ENCODE measurements at places on chromosomes 2 and 18.
A peak's percentile ranks its signal among the peaks of the same experiment; 100 is the strongest.

DNA sequence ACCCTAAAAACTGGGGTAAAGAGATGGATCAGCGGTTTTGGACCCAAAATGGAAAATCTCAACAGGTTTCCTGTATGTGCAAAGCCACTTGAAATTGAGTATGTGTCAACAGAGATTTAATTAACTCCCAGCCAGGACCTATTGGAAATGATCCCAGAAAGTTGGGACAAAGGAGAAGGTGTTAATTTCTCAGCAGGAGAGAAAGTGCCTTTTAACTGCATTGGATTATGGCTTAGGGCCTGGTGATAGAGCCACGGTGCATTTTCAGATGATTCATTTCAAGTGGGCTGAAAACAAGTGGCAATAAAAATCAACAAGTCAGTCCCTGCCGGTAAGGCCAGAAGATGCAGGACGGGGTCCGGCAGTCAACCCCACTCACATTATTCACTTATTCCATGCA is 80.2 kb upstream of the BCL11A start:
- no peak for DNase-seq

DNA sequence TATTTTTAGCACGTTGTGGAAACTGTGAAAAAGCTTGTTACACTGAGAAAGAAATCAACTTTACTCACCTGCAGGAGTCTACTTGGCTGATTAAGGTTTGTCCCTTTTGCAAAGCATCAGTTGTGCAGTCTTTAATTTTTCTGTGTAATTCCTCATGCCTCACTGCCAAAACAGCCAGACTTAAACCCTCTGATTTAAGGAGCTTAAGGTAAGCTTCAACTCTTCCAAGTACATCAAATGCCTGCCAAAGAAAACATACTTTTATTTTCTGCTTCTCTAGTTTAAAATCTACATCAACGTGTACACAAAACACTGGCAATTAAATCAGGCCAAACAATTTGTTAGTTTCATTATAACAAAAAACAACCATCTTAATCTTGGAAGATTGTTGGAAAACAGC is 98.0 kb upstream of the TTN start:
- no peak for DNase-seq

GRCh38 chr2:62184512-62185230 is 11.2 kb upstream of the B3GNT2 start:
- DNase-seq: no peak

DNA sequence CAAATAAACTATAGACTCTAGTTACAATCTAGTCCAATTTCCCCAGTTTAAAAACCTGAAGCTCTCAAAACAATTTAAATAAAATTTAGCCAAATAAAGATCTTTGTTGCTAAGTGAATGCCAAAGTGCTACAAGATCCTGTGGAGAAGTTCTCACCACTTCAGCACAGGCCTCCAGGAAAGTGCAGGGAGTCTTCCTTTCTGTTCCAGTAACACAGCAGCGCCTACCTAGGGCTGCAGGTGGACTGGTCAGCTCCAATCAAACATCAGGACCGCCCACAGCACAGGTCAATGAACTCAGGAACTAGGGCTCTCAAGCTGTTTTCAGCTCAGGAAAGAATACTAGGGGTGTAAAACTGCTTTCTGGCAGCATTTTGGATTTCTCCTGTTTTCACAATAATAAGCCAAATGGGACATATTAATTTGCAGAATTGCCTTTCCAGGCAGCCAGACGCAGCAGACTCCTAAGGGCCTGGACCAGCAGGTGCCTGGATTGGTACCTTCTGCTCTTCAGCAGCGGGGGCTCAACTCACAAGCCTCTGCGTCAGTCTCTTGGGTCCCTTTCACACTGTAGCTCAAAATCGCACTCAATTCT is 1.5 kb downstream of the FAM110C start:
- DNase-seq: no peak

DNA sequence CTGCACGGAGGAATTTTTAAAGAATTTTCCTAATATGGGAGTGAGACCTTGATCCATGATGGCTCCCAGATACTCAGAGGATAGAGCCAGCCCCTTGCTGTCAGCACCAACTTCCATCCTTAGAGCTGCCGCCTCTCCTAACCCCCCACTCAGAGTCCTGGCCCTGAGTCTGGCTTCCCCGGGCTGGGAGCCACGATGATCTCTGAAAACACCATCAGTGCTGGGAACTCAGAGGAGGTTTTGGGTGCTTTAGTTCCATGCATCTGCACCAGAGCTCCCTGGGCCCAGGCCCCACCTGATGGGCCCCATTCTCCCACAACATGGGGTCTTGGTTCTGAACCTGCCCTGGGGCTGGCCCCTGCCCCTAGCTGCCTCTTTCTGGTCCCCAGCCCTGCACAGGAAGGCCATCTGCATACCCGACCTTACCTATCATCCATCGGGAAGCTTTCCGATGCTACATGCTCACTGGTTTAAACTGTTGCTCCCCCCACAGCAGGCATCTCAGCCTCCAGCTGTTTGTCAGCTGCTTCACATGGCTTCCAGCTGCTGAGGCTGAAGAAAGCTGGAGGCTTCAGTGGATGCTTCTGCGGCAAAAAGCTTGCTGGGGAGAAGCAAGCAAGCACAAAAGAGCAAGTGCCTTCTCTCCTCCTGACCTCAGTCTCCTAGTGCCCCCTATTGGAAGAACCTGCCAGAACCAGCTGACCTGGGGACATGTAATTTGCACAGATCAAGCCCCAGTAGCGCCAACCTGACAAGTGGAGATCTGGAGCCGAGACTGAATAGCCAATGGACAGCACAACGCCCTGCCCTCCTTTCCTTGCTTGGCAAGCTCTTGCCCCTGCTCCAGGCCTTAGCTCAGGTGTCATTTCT is 24.2 kb upstream of the RHOB start:
- peak; percentile 89 for DNase-seq

- no peak for DNase-seq
Measured at GRCh38 chr18:53947092-53947640, 277.3 kb downstream of the MBD2 start.

GRCh38 chr18:77008576-77009315 is 123.8 kb downstream of the MBP start:
- DNase-seq: no peak

- peak; percentile 56 for DNase-seq
Measured at GRCh38 chr2:166516712-166517303, 22.8 kb upstream of the SCN7A start.

DNA sequence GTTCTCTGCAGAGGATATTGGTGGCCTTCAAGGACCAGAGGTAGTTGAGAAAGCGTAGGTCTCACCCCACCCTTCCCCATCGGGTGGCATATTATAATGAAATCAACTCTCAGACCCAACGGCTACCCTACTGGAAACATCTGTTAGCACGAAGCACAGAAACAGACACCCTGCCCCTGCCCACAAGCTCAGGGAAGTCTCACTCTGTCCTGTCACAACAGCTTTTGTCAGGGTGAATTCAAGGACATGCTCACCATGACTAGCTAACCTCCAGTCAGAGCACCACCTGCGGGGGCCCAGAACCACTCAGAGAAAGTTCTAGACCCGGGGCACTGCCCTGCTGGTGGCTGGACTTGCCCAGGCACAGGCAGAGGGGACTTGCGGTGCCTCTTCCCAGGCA is 3.5 kb upstream of the B3GNT7 start:
- DNase-seq: no peak

DNA sequence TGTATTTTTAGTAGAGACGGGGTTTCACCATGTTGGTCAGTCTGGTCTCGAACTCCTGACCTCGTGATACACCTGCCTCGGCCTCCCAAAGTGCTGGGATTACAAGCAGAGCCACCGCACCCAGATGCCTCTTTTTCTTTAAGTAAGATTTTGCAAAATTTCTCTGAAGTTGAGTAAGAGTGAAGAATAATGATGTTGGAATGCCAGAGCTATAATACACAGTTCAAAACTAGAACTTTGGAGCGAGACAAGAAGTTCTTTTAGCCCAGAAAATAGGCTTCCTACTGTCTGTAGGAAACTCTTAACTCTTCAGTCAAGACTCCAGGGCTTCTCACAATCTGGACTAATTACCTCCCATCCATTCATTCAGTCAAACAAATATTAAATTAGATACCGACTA is 51.4 kb downstream of the MARCHF4 start:
- DNase-seq: no peak

GRCh38 chr2:170937709-170938379 is 8.8 kb downstream of the GORASP2 start:
- no peak for DNase-seq

DNA sequence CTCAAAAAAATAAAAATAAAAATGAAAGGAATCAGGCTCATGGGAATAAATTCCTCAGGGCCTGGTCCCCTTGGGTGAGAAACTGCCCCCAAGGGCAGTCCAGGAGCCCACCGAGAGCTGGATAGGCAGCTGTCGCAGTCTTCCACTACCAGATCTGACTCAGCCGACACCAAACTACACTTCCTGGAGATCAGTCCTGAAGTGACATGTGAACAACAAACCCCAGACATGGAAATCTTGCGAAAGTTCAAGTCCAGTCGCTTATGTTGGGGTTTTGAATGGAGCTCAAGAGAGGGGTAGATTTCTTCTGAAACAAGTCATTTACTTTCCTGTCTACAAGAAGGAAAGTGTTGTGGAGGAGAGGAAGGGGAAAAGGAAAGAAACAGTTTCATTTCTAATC is 12.9 kb downstream of the ADCY3 start:
- DNase-seq: peak; percentile 50

DNA sequence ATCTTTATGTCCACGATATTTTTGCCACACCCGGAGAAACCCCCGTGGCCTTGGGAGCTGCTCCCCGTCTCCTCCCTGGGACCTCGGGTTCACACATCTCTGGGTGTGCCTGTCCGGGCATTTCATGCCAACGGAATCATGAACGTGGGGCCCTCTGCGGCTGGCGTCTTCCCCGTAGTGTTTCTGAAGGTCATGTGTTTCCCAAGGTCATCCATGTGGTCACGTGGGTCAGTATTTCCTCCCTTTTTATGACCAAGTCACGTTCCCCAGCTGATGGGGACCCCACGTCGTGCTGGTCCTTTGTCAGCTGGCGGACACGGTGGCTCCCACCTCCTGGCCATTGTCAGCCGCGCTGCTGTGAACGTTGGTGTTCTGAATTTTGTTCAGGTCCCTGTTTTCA is 135.7 kb downstream of the NFATC1 start:
- DNase-seq: no peak

- DNase-seq: peak; percentile 1
Measured at GRCh38 chr18:72460210-72460680, 83.9 kb downstream of the CBLN2 start.

- peak; percentile 40 for DNase-seq
Measured at GRCh38 chr18:25109484-25109883, 242.5 kb downstream of the ZNF521 start.

DNA sequence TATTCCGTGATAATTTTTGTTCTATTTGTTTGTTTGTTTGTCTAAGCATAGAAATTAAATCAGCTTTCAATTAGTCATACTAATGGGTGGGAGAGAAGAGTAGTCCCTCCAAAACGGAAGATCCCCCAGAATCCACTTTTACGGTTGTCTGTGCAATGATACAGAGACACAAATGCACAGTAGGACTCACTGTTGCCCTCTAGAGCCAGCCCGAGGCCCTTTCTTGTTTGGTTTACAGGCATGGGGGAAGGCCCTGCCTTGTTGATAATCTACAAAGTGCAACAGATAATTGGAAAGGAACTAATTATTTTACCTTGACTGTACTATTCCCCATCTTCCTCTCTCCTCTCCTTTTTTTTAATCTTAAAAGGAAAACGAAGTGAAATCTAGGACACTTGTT is 121.1 kb downstream of the ACOXL start:
- peak; percentile 8 for DNase-seq

DNA sequence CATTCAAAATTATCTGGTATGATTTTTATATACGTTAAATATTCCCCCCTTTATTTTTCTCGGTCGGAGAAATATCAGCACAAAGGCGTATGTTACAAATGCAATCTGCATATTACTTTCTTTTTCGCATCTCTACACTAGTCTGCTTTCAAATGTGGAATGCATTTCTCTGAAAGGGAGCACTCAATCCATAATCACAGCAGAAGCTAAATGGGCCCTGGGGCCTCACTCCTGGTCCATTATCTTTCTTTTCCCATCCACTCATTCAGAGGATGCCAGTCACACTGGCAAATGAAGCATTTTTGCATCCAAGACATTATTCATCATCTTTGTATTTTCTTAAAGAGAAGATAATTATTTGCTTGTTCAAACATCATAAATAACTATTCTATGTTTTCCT is 295.2 kb upstream of the LRP1B start:
- no peak for DNase-seq

DNA sequence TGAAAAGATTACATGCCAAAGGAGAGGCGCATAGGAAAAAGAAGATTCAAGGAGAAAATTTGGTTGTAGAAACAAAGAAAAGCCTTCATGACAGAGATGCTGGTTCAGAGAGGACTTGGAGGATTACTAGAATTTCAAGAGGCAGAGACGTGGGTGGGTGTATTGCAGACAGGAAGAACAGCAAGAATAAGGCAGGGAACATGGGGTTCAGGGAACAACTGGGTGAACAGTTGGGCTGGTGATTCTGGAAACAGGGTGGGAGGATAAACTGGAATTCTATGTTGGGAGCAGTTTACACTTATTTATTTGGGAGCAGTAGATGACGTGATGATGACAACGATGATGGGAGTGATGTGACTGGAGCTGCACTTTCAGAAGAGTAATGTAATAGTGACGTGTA is 18.4 kb upstream of the GMCL1 start:
- DNase-seq: no peak

DNA sequence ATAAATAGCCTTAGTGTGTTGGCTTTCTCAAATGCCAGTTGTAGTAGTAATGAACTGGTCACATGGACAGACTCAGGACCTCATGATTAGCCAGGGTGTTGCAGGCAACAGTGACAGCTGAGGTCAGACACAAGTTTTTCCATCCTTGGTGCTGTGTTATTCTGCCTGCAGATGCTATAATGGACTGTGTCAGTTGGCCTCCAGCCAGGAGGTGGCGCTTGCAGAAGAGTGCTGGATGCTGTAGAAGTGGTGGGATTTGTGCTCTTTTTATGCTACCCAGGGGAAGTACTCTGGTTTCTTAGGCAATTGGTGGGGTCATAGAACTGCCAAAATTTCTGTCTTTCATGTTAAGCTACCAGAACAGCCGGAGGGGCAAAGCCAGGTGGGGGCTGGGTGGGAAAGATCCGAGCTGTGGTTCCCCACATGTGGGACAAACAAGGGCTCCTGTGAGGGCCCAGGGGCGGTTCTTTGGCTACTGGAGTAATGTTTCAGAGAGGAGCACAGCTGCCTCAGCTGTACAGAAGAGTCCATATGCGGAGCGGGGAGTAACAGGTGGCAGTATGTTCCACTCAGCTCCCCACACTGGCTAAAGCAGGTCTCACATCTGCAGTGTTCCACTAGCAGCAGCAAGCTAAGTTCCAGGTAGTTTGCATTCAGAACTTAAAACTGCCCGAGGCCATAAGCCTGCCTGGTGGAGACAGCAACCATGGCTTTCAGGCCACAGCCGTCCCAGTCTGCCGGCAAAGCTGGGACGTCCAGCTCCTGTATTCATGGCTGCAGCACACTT is 104.4 kb downstream of the GULP1 start:
- DNase-seq: no peak

All from fibroblast of lung (primary cell).